ENCODE measurements at places on chromosomes 16 and 17. TPM values are rescaled to one million over a fixed set of nuclear protein-coding genes. Genes with fewer than 3 reads are reported as not detected.

DNA sequence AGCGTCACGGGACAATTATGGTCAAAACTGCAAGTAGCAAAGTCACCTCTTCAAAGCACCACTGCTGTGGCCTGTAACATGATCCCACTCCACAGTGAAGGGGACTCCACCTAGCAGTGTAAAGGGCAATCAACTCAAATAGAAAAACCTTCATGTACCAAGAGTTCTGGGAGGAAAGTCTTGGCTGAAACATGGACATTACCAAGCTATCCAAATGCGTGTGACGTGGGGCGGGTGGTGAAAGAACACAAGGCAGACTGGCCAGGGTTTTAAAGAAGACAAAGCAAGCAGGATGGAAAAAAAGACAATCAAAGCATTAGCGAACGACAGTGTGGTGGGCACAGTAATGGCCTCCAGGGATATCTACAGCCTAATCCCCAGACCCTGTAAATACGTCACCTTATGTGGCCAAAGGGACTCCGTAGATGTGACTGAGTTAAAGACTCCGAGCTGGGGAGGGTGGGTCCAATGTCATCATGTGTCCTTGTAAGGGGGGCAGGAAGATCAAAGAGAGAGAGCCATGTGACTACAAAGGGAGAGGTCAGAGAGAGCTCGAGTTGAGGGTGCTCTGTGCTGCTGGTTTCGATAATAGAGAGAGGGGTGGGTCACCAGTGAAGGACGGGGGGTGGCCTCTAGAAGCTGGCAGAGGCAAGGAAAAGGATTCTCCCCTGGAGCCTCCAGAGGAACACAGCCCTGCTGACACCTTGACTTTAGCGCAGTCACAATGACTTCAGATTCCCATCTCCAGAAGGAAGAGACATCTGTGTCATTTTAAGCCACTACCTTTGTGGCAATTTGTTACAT lies 6.0 kb downstream of the HSDL1 start:
- H3K27ac ChIP-seq, result peak overlapping the region; percentile 92
- no peaks in the 10 kb centered on the region for H3K36me3 ChIP-seq
- DNase-seq, result peak; percentile 77
- no peaks in the 10 kb centered on the region for H3K27me3 ChIP-seq

DNA sequence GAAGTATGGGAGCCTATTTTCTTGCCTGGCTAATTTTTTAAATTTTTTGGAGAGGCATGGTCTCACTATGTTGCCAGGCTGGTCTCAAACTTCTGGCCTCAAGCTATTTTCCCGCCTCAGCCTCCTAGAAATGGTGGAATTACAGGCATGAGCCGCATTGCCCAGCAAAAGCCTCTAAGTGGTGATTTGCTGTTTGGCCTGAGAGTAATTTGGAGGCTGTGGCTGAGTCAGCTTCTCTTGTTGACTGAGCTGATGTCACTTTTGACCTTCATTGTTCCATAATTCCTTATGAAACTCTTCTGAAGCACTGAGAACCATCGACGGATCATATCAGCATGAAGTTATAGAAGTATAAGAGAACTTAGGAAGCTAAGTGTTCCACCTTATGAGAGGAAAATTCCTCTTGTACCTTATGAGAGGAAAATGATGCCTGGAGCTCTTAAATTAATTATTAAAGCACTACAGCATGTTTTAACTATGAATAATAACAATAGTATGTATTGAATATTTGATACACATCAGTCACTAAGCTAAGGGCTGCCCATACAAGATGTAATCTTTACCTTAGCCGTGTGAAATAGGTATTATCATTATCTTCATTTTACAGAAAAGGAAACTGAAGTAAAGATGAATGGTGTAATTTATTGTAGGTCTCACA lies 220.8 kb upstream of the MON1B start:
- H3K27me3 ChIP-seq, result no peaks in the 10 kb centered on the region
- H3K4me1 ChIP-seq, result no peaks in the 10 kb centered on the region
- H3K27ac ChIP-seq, result no peak overlapping the region
- DNase-seq, result no peak

- no peaks in the 10 kb centered on the region for H3K27me3 ChIP-seq
- H3K4me3 ChIP-seq, result peak overlapping the region; percentile 73
- DNase-seq, result peak; percentile 19
- peak overlapping the region; percentile 93 for H3K27ac ChIP-seq
- peaks cover 34% of the 10 kb centered on the region for H3K4me1 ChIP-seq
Observed at GRCh38 chr17:79075861-79076406, 1.3 kb downstream of the ENGASE start.

DNA sequence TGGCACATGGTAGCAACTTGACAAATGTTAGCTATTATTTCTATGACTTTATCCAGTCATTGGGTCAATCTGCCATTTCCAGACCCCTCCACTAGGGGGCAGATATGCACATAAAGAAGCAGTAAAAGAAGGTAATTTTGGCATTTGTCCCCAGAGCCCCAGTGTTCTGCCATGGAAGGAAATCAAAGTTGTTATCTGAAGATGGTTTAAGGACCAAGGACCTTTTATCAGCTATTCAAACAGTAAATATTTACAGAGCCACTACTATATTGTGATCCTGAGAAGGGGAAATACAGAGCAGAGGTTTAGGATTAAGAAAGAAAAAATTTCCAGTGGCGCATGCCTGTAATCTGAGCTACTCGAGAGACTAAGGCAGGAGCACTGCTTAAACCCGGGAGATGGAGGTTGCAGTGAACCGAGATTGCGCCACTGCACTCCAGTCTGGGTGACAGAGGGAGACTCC lies 20.0 kb downstream of the TRAF4 start:
- peaks cover 4% of the 10 kb centered on the region for H3K4me1 ChIP-seq
- DNase-seq, result peak; percentile 55
- H3K36me3 ChIP-seq, result peaks cover 37% of the 10 kb centered on the region
- H3K27ac ChIP-seq, result no peak overlapping the region

DNA sequence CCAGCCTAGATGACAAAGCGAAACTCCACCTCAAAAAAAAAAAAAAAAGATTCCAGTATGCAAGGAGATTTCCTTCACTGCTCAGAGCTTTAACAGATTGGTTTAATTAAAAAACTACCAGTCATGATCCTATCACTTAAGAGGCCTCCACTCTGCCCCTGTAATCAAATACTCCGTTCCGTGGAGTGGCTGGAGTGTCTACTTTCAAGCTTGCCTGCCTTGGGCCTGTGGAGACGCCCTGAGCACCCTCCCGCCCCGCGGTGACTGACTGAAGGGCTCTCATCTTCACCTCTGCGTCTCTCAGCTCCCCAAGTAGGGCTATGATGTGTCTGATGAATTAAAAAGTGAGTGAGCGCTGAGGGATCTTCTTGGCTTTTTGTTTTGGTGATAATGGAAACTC lies 25.3 kb upstream of the TRPV3 start:
- H3K27me3 ChIP-seq, result no peaks in the 10 kb centered on the region
- H3K4me3 ChIP-seq, result no peak overlapping the region
- H3K27ac ChIP-seq, result no peak overlapping the region
- no peaks in the 10 kb centered on the region for H3K4me1 ChIP-seq
- DNase-seq, result no peak
- no peaks in the 10 kb centered on the region for H3K36me3 ChIP-seq

- no peaks in the 10 kb centered on the region for H3K4me1 ChIP-seq
- no peak overlapping the region for H3K27ac ChIP-seq
- H3K27me3 ChIP-seq, result peaks cover 21% of the 10 kb centered on the region
- DNase-seq, result no peak
- no peak overlapping the region for H3K4me3 ChIP-seq
Observed at GRCh38 chr16:84449156-84450140, 55.0 kb downstream of the MEAK7 start.

DNA sequence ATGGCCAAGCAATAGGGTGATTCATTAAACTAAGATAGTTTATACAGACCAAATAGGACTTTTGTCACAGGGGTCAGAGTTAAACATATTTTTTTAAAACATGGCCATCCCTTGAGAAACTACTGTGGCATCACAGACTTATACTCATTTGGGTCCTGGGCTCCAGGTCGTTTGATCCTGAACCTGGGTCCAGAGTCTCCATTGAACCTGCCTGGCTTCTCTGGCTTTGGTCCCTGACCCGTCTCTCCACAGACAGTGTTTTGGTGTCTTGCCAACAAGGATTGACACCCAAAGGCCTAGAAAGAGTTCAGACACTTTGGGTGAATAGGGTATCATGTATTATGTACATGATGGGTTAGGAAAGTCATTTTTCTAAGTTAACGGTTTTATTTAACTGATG lies 236.7 kb downstream of the PHKB start:
- peaks cover 80% of the 10 kb centered on the region for H3K36me3 ChIP-seq
- no peaks in the 10 kb centered on the region for H3K4me1 ChIP-seq
- H3K4me3 ChIP-seq, result no peak overlapping the region
- H3K27me3 ChIP-seq, result no peaks in the 10 kb centered on the region

DNA sequence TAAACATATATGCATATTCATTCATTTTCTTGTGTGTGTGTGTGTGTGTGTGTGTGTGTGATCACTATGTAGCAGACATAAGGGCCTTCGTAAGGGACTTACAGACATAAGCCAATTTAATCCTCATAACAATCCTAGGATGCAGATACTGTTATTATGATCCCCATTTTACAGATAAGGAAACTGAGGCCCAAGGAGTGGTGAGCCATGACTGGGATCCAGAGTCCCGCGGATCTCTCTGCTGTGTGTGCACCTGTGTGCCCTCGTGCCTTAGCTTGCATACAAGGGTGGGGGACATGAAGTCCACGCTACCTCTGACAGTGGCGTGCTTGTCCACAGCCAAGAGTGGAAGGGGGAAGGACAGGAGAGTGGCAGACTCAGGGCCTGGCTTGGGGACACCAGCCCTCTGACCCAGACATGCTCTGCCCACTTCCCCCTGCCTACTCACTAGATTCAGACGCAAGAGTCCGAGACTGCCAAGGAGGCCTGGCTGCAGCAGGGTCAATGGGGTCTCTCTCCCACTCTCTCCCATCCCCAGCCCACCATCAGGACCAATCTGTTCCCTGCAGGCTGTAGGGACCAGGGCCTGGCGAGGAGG lies 9.8 kb upstream of the SMTNL2 start:
- H3K36me3 ChIP-seq, result no peaks in the 10 kb centered on the region
- H3K4me3 ChIP-seq, result no peak overlapping the region
- H3K4me1 ChIP-seq, result peaks cover 42% of the 10 kb centered on the region
- peak overlapping the region; percentile 84 for H3K27ac ChIP-seq
- no peaks in the 10 kb centered on the region for H3K27me3 ChIP-seq
- DNase-seq, result peak; percentile 20

DNA sequence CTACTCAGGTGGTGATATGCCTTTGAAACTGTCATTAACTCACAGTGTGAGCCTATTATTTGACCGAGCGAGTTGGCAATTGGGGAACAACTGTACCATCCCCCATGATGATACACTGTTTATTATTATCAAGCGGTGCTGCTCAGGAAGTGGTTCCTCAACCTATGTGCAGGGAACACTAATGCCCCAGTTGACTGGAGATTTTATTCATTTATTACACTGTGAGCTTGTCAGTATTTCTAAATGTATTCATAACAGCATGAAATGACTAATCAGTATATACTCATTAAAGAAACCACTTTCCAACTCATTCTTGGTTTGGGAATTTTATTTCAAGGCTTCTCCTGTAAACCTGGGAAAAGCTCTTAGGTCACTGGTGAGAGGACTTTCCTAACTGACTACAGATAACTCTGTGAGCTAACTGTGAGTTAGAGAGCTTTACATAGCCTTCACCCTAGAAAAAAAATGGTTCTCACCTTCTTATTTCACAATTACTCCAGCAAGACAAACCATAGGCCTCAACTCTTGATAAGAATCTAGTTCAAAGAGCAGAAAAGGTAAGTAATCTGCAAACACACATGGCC lies 42.4 kb downstream of the NXPH3 start:
- peaks cover 52% of the 10 kb centered on the region for H3K36me3 ChIP-seq
- H3K27me3 ChIP-seq, result no peaks in the 10 kb centered on the region
- H3K4me3 ChIP-seq, result no peak overlapping the region
- no peak for DNase-seq

- no peak for DNase-seq
- peaks cover 37% of the 10 kb centered on the region for H3K27me3 ChIP-seq
- no peak overlapping the region for H3K4me3 ChIP-seq
- H3K27ac ChIP-seq, result no peak overlapping the region
- no peaks in the 10 kb centered on the region for H3K4me1 ChIP-seq
Observed at GRCh38 chr17:76131692-76132573, 9.1 kb downstream of the FOXJ1 start.

DNA sequence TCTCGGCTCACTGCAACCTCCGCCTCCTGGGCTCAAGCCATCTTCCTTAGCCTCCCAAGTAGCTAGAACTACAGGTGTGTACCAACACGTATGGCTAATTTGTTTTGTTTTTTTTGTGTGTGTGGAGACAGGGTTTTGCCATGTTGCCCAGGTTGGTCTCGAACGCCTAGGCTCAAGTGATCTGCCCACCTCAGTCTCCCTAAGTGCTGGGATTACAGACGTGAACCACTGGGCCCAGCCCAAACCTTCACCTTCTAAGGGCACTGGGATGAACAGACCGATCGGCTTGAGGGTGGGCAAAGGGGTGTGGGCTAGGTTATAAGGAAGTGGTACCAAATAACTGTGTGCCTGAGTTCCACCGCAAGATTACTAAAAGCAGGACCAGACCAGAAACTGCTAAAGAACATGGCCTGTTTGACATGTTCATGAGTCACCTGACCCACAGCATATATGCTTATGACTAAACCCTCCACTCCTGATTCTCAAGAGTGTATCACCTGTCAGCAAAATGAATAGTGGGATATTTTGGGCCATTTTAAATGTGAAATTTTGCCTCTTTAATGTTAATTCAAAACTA lies 8.1 kb downstream of the TMEM97 start:
- DNase-seq, result no peak
- H3K36me3 ChIP-seq, result peaks cover 45% of the 10 kb centered on the region
- H3K27me3 ChIP-seq, result no peaks in the 10 kb centered on the region
- H3K4me1 ChIP-seq, result no peaks in the 10 kb centered on the region
- H3K4me3 ChIP-seq, result no peak overlapping the region

DNA sequence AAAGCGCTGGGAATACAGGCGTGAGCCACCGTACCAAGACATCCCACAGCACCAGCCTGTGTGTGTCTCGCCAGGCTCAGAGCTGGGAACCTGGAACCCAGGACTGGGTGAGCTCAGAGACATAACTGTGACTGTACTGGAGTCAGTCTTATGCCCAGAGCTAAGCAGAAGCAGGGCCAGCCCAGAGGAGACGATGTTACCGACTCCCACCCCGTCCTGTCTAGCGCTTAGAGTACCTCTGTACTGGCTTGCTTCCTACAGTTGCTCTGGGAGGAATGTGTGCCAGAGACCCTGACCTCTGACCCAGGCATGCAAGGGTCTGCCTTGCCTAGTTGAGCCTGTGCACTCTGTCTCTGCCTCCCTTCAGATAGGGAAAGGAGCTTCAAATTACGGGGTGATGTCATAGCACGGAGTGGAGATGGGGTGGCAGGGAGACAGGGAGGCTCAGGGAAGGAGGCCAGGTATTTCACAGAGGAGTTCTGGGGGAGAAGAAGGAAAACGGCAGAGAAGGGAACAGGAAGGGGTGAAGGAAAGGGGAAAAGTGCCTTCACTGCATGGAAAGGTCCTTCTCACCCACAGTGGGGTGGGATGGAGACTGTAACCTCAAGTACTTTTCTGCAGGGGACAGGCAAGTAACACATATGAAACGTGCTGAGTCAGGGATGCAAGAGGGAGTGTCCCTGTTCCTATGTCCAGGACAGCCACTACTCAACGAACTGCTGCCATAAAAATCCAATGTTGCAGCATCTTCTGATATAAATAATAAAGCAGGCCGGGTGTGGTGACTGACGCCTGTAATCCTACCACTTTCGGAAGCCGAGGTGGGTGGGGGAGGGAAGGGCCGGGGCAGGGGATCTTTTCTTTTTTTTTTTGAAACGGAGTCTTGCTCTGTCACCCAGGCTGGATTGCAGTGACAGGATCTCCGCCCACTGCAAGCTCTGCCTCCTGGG lies 5.8 kb upstream of the ARMC5 start:
- peaks cover 65% of the 10 kb centered on the region for H3K4me1 ChIP-seq
- DNase-seq, result peak; percentile 94
- H3K27ac ChIP-seq, result peak overlapping the region; percentile 90
- no peaks in the 10 kb centered on the region for H3K27me3 ChIP-seq

The HS3ST2 gene
- total RNA-seq, result not detected

The SRCIN1 gene
- not detected for total RNA-seq

The CRYBA1 gene
- total RNA-seq, result not detected
